NCI-H1092 (cell line): ENCODE measurements at places on chromosomes 7 and 10.

- DNase-seq: no peak
Observed at GRCh38 chr7:116148626-116149025, 61.7 kb upstream of the TES start.

DNA sequence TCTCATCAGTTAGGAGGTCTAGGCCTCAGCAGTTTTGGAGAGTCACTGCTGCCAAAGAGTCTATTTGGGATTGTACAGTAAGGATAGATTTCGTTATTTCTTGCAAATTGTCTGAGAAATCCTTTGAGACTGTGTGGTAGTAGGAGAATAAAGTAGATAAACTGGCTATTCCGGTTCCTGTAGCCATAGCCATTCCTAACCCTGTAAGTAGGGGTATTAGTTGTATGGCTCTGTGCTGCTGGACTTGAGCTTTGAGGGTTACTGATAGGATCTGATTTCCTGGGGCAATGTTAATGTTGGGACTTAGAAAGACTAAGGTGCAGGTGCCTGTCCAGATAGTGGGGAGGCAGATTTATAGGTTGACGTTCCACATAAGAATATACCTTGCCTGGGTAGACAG is 36.1 kb upstream of the ZNF138 start:
- no peak for DNase-seq

DNA sequence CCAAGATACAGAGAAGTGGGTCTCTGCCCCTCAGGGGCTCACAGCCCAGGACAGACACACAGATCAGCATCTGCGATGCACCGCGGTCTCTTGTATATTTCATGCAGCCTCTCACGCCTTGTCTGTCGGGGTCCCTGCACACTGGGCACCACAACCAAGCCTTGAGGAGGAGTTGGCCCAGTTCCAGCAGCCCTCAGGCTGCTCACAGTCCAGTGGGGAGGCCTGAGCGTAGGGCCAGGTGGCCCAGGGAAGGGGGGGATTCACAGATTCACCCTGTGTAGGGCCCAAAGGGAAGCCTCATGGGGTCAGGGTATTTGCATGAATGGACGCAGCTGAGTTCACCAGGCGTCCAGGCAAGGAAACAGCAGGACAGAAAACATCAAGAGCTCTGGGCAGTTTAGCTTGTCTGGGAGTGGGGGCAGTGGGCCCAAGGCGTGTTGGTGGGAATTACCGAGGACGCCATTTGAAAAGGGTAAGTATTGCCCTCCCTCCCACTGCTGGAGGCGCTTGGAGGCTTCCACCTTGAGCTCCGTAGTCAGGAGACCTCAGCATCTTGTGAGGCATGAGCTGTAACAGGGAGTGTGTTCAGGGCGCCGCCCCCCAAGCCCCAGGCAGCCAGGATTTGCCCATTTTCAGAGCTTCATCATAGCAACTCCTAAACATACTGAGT is 129.1 kb upstream of the CHST15 start:
- DNase-seq: no peak

GRCh38 chr7:50662996-50663395 is 97.8 kb upstream of the DDC start:
- DNase-seq: no peak

GRCh38 chr7:22942191-22942590 is 71.7 kb downstream of the HYCC1 start:
- DNase-seq: no peak

DNA sequence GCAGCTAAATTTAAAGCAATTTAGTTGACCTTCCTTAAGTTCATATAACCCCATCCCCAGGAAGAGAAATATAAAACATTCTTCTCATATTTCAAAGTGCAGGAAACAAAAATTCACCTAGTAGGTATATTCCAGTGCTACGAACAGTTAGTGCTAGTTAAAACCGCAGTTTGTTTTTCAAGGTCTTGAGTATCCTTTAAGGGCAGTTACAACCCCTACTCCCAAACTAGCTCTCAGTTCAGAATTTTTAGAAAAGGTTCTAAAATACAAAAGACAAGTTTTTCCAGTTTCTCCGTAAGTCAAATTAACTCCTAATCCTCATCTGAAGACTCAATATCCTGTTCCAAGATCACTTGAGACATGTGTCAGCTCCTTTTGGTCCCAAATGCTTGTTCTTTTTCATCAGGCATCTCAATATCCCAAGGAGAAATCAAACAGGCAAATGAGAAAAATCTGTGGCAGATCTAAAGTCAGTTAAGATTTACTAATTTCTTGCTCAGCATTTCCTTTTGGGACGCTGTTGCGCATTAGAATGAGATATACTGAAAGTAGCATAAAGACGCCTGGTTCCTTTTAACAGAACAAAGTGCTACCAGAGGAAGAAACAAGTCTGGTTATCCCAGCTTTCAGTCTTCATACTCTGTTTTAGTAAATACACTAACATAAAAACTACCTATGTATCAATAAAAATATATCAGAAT is 51.8 kb downstream of the ARHGAP12 start:
- DNase-seq: no peak

GRCh38 chr7:68438811-68439210 is 1159.5 kb upstream of the AUTS2 start:
- no peak for DNase-seq

GRCh38 chr10:130652544-130652943 is 516.4 kb downstream of the GLRX3 start:
- DNase-seq: no peak

- no peak for DNase-seq
Observed at GRCh38 chr10:69501657-69502056, 50.4 kb downstream of the TSPAN15 start.

GRCh38 chr7:82019551-82020475 is 250.0 kb upstream of the HGF start:
- DNase-seq: no peak

- no peak for DNase-seq
Observed at GRCh38 chr10:52677086-52677485, 95.5 kb downstream of the MBL2 start.

GRCh38 chr10:96014473-96015102 is 28.8 kb upstream of the CCNJ start:
- no peak for DNase-seq
